ENCODE measurements at places on chromosomes 6 and 20. TPM values are rescaled to one million over a fixed set of nuclear protein-coding genes. Genes with fewer than 3 reads are reported as not detected.

Gene FAM83B
- total RNA-seq: not detected

Gene DLL1
- total RNA-seq: 14.1 TPM

GRCh38 chr6:166764473-166765233 lies 137.6 kb upstream of the RPS6KA2 start:
- DNase-seq: no peak

DNA sequence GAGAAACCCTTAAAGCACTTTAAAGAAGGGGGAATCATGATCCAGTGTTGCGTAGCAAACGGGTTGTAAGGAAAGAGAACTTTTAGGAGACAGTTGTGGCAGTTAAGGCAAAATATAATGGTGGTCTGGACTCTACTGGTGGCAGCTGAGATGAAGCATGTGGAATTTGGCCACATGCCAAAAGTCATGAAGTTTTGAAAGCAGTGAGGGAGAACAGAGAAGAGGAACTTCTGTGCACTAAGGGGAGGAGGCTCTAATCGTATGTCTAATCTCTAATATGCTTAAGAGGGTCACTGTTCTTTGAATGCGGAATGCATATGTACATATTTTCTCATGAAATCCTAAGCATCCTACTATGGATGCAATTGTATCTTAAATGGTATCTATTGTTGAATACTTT lies 91.5 kb downstream of the RIMS1 start:
- no peak for DNase-seq

GRCh38 chr20:6482486-6482885 lies 285.0 kb upstream of the BMP2 start:
- no peak for DNase-seq

GRCh38 chr20:2330090-2330695 lies 34.4 kb downstream of the TGM3 start:
- no peak for DNase-seq

- DNase-seq: no peak
Observed at GRCh38 chr20:57410398-57410920, 19.3 kb downstream of the RBM38 start.
